Gastrocnemius medialis (tissue), 4 donors: ENCODE measurements at places on chromosomes 3 and 15. TPM values are rescaled to one million over a fixed set of nuclear protein-coding genes. Genes with fewer than 3 reads are reported as not detected.

PRR20G gene
- total RNA-seq: not detected

NDN gene
- 12.3 TPM for total RNA-seq

ATP11B gene
- total RNA-seq: 18.5 TPM

SEMA3G gene
- total RNA-seq: 14.2 TPM

TRIM42 gene
- not detected for total RNA-seq

CX3CR1 gene
- total RNA-seq: 0.27 TPM

GOLGA6D gene
- total RNA-seq: not detected

SLC12A1 gene
- not detected for total RNA-seq

GOLGA8R gene
- 0.98 TPM for total RNA-seq

SAMMSON gene
- total RNA-seq: not detected

CXCR6 gene
- total RNA-seq: 0.29 TPM

ZNF80 gene
- not detected for total RNA-seq

HRG gene
- not detected for total RNA-seq

TUSC7 gene
- total RNA-seq: not detected

TM4SF18 gene
- total RNA-seq: 7.4 TPM

ENTPD3 gene
- total RNA-seq: 0.12 TPM

KBTBD13 gene
- 0.46 TPM for total RNA-seq

FAM107A gene
- total RNA-seq: 28.5 TPM

GRK7 gene
- not detected for total RNA-seq
